ENCODE measurements at places on chromosomes 4 and X.

GRCh38 chr4:59127006-59127405 lies 2016.8 kb upstream of the IGFBP7 start:
- DNase-seq: no peak

DNA sequence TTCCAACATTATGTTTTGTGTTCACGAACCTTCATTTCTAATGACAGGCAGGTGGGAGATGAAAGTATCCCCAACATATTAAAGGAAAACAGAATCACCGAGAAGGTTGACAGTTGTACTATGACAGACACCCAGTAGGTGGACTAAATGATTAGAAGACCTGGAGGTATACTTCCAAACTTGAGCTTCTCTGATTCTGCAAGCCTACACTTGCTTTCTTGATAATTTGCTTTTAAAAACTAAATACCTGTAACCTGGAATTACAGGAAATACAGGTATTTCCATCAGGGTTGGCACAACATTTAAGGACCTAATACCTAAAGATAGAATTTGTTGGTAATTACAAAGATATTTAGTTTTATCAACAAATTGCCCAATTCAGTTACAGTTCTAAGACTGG lies 43.4 kb downstream of the C4orf51 start:
- DNase-seq: no peak

DNA sequence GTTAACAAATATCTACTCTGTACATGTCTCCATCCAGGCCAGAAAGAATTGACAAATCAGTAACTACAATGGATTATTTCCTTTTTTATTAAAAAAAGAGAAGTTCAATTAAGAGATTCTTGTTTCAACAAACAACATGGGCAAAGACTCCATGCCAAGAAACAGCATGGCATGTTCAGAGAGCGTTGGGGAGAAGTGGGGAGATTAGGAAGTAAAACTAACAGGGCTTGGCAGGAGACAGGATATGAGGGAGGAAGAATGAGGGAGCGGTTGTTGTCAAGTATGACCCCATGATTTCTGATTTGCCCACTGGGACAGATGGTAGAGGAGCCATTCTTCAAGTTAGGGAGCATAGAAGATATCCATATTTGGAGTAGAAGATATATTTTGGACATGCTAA lies 128.4 kb downstream of the RNF150 start:
- no peak for DNase-seq

- no peak for DNase-seq
Observed at GRCh38 chr4:48137846-48138245, 3.8 kb upstream of the TXK start.

DNA sequence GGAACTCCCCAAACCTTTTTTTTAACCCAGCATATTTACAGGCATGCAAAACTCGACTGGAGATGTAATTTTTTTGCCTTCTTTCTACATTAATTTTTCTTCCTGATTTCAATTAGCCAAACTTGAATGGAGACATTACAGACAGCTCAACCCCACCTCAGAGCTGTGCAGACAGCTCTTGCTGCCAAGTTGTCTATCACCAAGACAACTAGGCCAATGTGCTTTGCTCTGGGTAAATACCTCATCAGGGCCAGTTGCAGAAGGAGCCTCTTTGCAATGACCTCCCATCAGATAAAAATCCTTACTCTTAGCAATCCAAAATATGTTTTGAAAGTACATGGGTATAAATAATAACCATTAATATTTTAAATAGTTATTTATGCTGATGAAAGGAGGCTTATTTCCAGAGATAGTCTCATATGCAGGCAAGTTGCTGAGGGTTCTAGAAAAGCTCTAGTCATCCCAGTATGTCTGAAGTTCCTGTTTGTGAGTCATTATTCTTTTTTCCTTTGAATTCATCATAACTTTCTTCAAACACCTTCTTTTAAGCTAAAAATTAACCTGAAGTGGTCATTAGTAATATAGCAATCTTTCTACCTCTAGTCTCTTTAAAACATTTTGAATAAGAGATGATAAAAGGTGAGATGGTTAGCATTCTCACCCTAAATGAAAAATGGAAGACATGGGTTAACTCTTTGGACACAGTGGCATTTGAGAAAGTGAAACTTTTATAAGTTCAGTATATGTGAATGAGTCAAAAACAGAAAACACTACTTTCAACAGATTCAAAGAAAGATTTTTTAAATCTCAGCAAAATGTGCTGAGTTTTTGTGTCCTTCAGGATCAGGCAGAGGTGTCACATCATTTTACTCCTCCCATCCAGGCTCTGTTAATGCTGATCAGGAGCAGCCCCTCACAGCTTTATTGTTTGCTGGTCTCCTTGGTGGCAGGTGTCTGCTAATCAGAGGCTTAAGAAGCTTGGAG lies 475.5 kb upstream of the FGF16 start:
- no peak for DNase-seq

GRCh38 chr4:48139691-48140090 lies 5.6 kb upstream of the TXK start:
- no peak for DNase-seq

GRCh38 chr4:112361181-112361791 lies 64.1 kb downstream of the ALPK1 start:
- DNase-seq: no peak

DNA sequence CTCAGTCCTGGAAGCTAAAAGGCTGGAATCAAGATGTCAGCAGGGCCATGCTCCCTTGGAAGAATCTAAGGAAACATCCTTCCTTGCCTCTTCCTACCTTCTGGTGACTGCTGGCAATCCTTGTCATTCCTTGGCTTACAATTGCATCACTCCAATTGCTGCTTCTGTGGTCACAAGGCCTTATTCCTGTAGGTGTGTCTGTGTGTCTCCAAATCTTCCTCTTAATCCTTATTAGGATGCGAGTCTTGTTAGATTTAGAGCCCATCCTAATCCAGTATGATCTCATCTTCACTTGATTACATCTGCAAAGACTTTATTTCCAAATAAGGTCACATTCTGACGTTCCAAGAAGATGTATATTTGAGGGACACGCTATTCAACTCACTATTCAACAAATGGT lies 52.2 kb downstream of the SMIM20 start:
- no peak for DNase-seq

DNA sequence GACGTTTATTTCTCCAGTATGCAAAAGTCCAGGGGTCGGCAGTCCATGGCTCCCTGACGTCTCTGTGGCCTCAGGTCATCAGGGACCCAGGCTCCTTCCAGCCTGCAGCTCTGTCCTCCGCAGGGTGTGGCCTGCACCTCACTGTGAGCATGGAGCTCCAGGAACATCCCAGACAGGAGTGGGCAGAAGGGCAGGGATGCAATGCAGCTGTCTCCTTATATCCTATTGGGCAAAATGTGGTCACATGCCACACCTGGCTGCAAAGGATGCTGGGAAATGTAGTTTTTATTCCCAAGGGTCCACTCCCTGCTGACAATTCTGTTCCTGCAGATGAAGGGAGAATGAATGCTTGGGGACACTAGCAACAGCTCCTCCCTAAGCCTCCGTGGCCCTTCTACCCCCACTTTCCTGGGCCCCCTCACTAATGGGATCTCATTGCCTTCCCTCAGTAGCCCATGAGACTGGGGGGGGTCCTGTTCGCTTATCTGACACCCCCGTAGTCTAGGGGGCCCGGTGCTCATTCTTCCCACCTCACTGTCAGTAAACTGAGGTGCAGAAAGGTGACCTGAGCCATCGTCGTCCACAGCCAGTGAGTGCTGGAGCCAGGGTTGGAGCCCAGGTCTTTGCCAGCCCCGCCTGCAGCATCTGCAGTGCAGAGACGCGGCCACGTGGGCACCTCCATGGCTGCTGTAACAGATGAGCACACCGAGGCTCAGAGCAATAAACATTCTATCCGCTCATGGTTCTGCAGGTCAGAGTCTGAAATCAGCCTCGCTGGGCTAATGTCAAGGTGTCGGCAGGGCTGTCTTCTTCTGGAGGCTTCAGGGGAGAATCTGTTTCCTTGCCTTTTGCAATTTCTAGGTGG lies 5.9 kb upstream of the GRPEL1 start:
- no peak for DNase-seq

DNA sequence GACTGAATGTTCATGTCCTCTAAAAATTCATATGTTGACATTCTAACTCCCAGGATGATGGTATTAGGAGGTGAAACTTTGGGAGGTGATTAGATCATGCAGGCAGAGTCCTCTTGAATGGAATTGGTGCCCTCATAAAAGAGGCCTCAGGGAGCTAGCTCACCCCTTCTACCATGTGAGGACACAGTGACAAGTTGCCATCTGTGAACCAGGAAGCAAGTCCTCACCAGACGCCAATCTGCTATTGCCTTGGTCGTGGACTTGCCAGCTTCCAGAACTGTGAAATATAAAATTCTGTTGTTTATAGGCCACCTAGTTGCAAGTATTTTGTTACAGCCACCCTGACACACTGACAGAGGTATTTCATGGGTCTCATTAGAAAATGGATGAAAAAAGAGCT lies 28.5 kb upstream of the LONRF3 start:
- no peak for DNase-seq

DNA sequence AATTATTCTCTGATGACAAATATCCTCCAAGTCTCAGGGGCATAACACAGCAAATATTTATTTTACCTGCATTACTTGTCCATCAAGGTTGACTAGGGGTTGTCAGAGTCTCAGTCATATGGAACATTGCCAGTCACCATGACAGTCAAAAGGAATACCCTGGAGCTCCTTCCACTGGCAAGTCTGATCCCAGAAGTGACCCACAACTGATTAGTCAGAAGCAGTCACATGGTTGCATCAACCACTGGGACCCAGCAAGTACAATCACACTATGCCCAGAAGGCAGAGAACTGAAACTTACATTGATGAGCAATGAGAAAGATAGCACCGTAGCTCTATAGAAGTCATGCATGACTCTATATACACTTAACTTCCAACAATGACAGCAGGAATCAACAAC lies 41.9 kb upstream of the SOD3 start:
- no peak for DNase-seq

GRCh38 chr4:7240306-7240705 lies 48.0 kb downstream of the SORCS2 start:
- DNase-seq: no peak

GRCh38 chrX:1661922-1662221 lies 47.0 kb downstream of the ASMT start:
- no peak for DNase-seq

DNA sequence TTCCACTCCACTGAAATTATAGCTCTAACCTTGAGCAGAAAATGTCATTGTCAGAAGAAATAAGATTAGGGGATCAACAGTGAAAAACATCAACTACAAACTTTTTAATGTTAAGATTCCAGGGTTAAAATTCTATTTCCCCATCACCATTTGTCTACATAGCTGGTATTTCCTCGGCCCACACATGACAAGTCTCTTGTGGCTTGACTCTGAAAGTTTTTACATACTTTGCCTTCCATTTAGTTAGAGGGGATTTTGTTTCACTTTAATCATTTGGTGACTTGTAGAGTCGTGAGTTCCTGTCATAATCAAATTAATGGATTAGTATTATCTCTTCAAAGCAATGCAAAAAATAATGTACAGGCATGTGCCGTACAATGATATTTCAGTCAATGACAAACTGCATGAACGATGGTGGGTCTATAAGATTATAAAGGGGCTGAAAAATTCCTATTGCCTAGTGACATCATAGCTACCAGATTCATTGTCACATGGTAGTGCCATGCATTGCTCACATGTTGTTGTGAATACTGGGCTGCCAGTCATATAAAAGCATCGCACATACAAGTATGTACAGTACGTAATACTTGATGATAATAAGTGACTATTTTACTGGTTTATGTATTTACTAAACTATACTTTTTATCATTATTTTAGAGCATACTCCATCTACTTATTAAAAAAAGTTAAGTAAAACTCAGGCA lies 72.0 kb downstream of the ING2 start:
- no peak for DNase-seq

DNA sequence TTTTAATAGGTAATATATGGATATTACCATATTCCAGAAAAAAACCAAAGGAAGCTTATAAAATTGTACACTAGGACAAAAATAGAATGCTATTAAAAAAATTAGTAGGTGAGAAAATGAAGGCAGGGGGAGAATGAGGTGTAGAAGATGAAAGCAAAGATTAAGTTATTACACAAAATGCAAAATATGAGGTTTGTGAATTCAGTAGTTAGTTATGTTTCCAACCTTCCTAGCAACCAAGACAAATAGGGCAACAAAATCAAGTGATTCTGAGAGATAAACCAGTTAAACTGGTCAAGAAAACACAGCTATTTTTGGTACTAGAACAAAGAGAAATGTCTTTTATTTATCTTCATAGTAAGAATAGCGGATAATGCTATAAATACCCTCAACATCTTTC lies 300.0 kb upstream of the RASGEF1B start:
- DNase-seq: no peak

GRCh38 chrX:97229318-97229717 lies 345.6 kb downstream of the RPA4 start:
- no peak for DNase-seq

DNA sequence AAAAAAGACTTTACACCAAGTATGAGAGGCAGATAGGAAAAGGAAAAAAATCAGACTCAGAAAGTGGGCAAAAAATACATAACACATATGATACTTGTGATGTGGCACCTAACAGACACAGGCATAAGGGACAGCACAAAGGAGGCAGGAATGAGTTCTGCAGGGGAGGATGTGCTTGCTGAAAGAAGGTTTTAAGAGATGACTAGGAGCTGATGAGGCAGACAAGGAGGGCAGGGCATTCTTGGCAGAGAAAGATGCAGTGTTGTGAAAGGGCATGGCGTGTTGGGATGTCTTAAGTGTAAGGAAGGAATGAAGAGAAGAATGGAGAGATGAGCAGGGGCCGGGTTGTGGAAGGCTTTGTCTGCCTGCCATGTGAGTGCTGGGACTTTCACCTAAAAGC lies 49.7 kb upstream of the TMEM154 start:
- DNase-seq: no peak

- no peak for DNase-seq
Observed at GRCh38 chrX:14776901-14777300, 96.0 kb downstream of the FANCB start.

Data from fibroblast of the conjunctiva (primary cell).